ENCODE measurements at places on chromosomes 3 and 15.

- DNase-seq, result no peak
Measured at GRCh38 chr3:120425572-120426250, 25.1 kb downstream of the FSTL1 start.

DNA sequence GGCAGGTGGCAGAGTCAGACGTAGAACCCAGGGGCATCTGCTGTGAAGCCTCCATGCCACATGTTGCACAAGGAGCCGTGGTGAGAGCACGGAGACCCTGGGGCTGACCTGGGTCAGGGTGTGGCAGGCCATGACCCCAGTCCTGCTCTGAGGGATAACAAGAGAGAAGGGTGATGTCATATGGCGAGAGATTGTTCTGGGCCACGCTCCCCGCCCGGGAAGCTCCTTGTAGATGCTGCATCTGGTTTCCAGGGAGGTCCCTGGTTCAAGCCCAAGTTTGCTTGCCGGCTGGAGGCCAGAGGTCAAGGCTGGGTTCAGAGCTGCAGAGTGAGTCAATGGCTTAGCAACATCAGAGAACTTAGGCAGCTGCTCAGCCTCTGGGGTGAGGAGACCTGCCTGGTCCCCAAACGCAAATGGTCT is 17.3 kb downstream of the FGD5 start:
- DNase-seq, result no peak

DNA sequence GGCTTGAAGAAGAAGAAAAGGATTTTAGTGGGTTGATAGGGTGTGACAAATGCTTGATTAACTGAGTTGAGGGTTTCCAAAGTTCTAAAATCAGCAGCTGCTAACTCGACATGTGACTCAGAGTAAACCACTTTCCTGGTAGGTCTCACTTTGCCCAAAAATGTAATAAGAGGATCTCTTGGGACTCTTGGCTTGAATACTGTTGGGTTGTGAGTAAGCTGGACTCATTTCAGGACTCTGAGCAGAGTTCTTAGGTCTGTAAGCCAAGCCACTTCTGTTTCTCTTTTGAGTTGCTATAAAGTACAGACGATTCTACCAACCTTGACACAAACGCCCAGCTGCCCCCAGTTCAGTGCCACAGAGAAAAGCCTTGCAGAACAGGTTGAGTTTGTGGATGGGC is 241.1 kb downstream of the ZNF621 start:
- no peak for DNase-seq

DNA sequence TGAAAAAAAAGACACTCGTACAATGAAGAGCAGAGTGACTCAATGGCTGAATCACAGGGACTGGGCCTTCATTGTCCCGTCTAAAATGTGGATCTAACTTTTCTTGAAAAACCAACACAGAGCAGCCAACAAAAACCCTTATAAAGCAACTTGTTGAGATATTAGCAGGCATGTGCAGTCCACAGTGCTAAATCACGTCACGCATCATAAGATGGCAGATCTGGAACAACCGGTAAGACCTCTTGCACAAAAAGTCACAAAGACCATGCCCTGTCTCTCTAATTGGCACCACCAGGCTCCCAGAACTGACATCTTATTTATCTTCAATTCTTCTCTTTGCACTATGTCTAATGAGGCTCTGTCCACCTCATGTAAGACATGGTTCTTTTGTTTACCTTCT is 177.0 kb downstream of the MAGI1 start:
- DNase-seq, result no peak

- DNase-seq, result peak; percentile 1
Measured at GRCh38 chr3:173584838-173585831, 187.6 kb downstream of the NLGN1 start.

DNA sequence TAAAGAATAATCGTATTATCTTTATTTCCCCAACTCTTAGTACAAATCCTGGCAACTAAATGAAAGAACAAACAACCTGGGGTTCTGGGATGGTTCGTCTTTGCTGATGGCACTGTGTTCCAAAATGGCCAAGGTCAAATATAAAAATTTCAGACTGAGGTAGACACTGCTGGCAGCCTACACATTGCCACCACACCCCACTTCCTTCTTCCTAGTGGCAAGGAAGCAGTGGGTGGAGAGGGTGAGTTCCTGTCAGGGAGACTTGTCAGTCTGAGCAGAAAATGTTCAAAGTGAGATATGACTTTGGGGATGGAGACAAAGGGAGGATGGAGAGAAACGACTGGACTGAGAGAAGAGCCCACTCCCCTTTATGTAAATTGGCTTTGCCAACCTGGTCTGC is 69.6 kb downstream of the LMCD1 start:
- no peak for DNase-seq

GRCh38 chr15:48617619-48618018 is 27.9 kb downstream of the FBN1 start:
- DNase-seq, result no peak

GRCh38 chr3:52121813-52122212 is 32.4 kb downstream of the POC1A start:
- DNase-seq, result no peak

DNA sequence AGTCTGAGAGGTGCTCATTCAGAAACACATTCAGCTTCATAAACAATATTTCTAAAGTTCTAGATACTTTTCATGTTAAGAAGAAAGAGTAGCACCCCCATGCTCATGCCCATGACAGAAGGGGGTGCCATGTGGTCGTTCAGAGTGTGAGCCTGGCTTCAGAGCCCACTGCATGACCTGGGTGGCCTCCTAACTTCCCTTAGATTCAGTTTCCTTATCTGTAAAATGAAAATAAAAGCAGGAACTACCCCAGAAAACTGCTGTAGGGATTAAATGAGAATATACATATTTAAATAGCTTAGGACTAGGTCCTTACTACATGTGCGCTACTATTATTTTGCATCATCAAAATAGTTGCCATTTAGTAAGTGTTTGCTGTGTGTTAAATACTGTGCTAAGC is 69.2 kb downstream of the ABHD5 start:
- DNase-seq, result no peak

- no peak for DNase-seq
Measured at GRCh38 chr3:146972726-146973125, 367.6 kb upstream of the PLSCR5 start.

DNA sequence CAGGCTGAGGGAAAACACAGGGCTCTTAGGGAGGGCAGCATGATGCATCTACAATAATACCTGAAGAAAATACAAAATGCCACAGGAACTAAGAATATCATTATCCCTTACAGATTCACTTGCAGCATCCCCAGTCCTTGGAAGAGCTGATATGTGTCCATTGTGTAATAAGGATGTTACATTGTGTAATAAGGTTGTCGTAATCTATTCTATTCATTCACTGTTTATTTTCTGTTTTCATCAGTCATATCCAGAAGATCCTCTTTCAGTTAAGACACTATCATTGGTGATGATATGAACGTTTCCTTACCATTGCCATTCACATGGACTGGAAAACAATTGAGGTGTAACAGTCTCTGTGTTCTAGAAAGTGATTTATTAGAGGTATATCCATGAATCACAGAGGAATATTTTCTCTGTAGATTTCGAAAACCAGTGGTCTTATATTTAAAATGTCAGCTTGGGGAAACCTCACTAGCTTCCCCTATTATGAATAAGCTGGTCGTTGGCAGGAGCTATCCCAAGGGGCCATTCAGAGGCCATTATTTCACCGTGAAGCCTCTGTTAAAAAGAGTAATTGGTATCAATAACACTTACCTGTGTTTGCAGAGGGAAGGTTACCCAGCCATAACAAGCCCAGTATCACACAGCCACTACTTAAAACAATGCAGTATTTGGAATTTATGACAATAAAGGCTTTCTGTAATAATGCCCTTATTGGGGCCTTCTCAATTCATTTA is 241.1 kb downstream of the ZNF385D start:
- DNase-seq, result no peak

GRCh38 chr3:81364411-81364810 is 397.0 kb downstream of the GBE1 start:
- no peak for DNase-seq

DNA sequence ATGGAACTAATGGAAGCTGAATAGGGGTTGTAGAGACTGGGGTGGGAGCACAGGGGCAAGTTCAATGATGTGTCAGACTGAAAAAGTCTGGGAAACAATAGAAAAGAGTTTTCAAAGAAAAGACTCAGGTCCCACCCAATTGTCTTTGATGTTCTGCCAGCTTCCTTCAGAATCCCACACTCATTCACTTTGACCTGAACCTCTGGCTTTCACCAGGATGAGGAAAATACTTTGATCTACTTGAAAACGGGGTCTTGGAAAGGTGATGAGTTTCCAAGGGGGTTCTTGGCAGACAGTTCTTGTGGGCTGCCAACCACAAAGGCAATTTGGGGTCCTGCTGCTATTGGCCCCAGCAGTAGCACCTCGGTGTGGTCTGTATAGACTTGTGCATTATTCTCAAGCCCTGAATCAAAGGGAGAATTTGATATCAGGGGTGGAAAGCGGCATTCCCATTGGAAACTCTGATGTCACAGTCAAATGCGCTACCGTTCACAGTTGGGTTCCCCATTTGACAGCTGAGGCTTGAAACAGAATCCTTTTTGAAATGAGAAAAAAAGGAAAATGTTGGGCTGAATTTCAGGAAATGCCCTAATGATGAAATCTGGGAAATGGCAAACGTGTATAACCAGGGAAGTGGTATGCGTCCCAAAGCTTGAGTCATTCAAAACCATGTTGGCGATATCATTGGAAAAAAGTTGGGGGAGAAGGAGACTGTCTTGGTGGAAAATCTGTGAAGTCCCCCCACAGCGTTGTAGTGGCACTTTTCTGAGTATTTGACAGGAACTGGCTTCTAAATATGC is 229.2 kb upstream of the LRTM1 start:
- DNase-seq, result no peak

DNA sequence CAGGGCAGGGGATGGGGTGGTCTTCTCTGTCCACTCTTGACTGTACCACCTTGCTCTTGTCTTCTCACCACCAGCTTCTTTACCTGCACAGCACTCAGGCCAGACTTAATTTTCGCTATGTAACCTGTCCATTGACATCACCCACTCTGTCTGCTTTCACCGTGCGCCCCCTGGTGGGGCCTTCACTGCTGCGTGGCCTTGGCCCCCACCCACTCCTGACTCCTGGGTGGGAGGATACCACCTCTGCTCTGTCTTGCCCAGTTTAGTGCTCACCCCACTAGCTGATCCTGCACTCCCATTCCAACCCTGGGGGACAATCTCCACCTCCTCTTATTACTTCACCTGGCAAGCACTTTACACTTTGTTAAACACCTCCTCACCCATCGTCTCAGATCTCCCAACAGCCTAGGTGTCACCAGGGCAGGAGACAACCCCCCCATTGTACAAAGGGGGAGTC is 17.7 kb downstream of the PTH1R start:
- peak; percentile 53 for DNase-seq

DNA sequence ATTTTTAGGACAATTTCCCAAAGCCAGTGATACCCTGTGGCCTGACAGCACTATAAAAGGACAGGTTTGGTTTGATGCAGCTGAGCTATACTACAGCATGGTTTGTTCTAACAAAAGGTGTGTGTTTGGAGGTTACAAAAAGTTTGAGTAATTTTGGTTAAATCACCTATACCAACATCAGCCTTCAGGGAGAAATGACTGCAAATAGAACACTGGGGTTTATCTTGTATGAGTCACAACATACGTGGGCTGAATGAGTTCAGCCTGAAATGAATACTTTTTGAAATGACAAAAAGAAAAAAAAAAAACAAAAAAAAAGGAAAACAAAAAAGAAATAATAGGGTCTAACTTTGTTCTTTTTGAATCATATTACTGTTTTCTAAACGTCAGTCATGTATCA is 345.7 kb downstream of the CNTN3 start:
- no peak for DNase-seq

GRCh38 chr3:132196113-132196512 is 121.1 kb upstream of the ACP3 start:
- DNase-seq, result no peak

All from A549 (cell line).